Amniotic stem cell (primary cell): ENCODE measurements at places on chromosomes 16 and 17.

DNA sequence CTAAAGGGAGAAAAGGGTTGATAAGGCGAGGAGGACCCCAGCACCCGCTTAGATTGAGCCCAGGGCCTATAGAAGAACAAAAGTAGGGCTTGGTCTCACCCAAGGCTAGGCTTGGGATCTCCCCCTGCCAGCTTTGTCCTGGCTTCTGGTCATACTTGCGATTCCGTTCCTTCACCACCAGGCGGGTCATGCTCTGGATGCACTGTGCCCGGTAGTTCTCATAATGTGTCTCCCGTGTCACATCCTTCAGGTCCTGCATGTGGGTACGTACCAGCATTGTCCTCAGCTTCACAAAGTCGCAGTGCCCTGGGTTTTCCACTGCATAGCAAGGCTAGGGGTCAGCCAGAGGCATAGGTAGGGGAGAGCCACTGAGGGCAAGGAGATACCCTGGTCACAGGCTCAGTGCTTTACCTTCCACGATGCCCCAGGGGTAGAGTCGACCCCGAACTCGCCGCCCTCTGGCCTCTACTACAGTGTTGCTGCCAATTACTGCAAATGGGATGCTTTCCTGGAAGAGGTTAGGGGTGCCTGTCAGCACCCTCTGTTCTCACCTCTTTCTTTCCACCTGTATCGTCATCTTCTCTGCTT lies 6.5 kb upstream of the MTMR4 start:
- no peak for DNase-seq

DNA sequence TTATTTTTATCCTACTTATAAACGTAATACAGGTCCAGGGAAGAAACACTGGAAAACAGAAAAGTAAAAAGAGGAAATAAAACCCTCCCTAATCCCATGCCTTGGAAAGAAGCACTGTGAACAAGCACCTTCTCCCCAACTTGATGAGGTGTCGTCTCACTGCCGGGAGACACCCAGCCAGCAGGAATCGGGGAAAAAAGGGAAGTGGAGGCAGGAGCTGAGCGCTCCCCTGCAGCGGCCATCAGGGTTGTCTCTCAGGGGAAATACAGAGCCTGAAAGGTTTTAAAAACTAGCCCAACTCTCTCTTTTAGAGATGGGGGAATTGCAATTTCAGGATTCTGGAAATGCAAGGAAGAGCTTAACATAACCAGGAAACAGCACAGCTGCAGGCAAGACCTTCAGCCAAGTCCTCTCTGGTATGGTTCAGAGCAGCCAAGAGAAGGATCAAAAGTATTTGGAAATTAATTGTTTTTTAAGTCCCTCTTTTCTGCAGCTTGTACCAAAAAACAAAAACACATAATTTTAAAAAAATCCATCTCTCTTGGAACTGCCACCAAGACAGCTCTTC lies 96.3 kb upstream of the RCVRN start:
- no peak for DNase-seq

DNA sequence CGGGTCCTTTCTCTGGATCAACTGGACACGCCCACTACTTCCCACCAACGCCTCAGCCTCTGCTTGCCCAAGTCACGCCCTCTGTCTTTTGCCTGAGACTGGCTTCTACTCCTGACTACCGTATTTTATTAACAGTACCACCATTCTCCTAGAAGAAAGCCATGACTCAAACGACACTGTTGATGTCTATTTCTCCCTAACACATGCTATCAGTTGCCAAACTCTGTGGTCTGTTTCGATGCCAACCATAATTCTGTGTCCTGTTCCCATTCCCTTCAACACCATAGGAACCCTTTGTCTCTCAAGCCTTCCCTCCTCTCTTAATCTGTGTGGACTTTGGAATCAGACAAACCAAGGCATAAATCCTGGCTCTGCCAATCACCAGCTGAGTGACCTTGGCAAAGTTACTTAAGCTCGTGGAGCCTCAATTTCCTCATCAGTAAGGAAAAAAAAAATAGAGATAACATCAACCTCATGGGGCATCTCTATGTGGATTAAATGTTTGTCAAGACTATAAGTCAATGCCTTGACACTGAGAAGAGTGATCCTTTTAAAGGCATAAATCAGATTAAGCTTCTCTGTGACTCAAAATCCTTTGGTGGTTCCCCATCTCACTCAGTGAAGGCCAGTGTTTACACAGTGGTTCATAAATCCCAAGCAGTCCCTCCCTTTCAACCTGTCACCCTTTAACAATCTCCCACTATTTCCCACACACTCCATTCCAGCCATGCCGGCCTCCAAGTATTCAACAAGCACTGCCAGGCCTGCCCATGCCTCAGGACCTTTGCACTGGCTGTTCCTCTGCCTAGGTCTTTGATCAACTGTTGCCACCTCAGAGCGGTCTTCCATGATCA lies 45.6 kb downstream of the ERN1 start:
- DNase-seq: no peak

DNA sequence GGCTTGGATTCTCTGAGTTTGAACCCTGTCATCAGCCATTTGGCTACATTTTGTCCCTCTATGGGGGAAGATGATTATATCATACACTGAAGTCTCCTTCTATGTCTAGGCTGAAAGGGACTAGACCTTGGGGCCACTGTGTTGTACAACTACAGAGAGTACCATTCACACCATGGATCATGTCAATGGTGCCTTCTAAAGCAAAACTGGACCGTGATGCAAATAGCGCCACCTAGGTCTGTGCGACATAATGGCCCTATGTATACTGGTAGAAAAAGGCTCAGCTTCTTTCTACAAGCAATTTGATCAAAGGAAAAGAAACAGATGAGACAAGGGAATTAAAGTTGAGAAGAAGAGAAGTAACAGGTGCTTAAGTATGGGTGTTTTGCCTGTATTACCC lies 100.7 kb downstream of the LYRM1 start:
- DNase-seq: no peak

GRCh38 chr17:69898601-69899000 lies 176.4 kb upstream of the KCNJ16 start:
- DNase-seq: no peak
